Stimulated activated CD8-positive, alpha-beta memory T cell treated with anti-CD3 and anti-CD28 coated beads, Interleukin-7, amount 100 ng/mL, for 1 hour (primary cell): ENCODE measurements at places on chromosomes 2 and 18.

GRCh38 chr2:234628953-234629352 lies 132.1 kb upstream of the ARL4C start:
- no peak for DNase-seq

DNA sequence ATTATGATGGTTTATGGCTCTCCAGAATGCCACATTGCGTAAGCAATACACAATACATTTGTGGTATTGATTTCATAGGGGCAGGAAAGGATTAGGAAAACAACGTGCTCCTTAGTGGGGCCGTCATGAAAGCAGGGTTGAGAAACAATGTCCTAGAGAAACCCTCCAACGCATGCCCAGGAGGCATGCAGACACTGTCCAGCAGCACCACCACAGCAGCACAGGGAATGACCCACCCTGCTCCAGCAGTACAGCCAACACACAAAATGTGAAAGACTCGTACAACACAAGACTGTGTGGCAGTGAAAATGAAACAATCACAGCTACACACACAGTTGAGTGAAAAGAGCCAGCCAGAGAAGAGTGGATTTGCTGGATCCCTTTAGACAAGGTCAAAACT lies 66.3 kb downstream of the FAM168B start:
- no peak for DNase-seq

GRCh38 chr2:198479065-198479464 lies 674.7 kb downstream of the PLCL1 start:
- DNase-seq = no peak

- DNase-seq = no peak
These were observed 106.8 kb downstream of the CRIM1 start for GRCh38 chr2:36462311-36462935.

DNA sequence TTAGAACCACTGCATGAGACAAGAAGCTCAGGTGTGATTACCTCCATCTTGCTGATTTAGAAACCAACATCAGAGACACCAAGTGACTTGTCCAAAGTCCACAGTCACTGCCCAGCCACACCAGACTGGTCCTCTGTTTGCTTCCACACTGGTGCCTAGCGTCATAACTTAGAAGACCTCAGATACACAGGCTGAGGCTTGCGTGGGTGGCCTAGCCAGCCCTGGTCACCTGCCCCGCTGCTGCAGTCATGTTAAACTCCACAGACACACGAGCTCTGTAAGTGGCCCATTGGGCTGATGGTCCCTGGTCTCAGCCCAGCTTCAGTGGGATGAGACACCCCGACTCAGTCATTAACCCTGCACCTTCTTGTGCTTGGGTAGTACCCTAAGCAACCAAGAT lies 47.1 kb downstream of the CNGA3 start:
- no peak for DNase-seq

- no peak for DNase-seq
These were observed 313.7 kb upstream of the MGAT5 start for GRCh38 chr2:133940134-133940533.

DNA sequence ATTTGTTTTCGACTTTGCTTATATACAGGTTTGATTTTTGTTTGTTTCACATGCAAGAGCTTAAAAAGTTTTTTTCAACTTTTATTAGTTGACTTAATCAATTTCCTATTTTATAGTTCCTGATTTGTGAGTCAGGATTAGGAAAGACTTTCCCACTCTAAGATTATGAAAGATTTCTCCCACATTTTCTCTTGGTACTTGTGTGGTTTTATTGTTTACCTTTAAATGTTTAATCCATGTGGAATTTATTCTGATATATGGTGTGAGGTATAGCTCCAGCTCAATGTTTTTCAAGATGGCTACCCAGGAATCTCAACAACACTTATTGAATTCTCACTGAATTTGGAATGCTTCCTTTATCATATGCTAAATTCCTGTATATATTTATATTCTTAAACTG lies 117.8 kb upstream of the LGALSL start:
- no peak for DNase-seq
